Central memory CD4-positive, alpha-beta T cell (primary cell): ENCODE measurements at places on chromosomes 1 and 21.

DNA sequence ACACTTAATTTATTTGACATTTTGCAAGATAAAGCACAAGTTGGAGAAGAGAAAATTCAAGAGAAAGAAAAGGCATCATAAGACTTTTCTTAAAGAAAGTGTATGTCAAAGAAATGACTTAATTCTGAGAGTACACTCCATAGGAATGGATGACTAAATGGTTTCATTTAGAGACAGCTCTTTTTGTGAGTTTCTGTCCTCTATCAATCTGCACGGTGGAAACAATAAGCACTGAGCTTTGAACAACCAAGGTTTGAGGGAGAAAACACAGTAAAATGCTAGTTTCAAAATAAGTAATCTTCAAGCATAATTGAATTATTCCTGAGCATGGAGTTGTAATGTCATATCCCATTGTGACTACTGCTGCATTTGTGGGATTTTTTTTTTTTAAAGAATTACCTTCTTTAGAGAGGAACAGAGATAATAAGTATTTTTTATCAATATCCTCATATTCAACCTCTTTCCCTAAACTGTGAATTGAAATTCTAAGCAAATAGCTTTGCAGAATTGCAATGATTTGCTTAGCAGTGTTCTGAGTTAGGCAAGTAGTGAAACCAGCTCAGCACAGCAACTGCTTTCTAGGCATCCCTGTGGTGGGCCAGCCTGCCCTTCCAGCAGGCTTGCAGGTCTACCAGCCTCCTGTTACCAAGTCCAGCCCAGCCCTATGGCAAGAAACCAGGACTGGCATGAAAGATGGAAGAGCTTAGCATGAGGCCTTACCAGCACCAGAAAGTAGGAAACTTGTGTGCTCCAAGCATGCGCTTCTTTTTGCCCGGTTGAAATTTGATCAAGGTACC lies 38.2 kb downstream of the KCNJ6 start:
- DNase-seq = no peak

DNA sequence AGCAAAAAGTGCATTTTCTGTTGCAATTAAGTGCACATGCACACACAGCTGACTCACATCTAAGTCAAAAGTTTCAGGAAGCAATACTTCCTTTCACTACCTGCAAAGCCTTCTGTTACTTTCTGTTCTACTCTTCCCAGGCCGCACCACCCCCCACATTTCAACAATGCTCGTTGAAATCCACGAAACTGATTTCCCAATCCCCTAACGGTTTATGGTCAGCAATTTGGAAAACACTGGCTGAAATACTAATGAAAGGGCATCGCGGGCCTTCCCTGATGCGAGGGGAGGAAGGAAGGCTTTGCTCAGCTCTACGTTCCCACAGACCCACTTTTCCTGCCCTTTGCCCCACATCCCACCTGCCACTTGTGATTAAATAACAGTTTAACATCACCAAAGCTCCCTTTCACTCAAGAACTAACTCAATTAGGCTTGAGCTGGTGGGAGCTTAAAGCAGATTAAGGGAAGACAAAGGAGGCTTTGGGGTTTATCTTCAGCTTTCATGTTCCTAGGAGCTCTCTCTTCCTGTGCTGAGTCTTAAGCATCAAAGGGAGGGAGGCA lies 243.2 kb upstream of the RAB4A start:
- no peak for DNase-seq

DNA sequence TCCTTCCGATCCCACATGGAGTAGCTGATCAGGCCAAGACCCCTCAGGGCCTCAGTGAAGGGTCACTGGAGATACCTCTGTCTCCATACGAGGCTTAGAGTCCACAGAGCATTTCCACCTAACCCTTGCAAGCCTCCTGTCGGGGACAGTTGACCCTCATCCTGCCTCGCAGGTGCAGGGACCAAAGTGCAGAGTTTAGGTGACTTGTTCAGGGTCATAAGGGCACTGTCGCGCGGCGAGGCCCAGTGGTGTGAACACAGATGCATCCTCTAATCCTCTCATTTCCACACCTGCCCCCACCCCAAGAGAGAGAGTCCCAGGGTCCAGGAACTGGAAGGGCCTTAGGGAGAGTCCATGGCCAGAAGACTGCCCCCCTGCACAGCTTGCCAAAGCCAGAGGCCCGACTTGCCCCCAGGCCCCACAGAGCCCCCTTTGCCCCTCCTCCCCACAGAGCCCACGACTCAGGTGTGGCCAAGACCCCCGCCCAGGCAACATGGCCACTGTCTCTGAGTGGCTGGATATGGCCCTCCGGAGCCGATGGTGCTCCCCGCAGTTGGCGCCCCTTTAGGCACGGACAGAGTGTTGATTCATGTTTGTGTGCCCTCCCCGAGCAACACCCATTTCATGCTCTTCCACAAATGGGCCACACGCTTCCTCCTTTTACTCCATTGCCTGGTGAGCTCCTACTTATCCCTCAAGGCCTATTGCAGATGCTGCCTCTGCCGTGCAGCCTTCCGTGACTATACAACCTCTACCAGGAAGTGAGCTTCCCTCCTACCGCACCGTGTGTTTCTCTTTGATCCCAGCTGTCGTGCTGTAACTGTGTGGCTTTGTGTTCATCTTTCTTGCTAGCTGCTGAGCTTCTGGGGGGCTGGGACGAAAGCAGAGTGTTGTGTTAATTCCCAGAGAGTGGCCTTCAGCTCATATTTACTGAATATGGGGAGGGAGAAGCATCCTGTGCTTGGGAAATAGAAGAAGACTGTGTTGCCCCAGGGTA lies 1.7 kb downstream of the TRPM2 start:
- DNase-seq = no peak

DNA sequence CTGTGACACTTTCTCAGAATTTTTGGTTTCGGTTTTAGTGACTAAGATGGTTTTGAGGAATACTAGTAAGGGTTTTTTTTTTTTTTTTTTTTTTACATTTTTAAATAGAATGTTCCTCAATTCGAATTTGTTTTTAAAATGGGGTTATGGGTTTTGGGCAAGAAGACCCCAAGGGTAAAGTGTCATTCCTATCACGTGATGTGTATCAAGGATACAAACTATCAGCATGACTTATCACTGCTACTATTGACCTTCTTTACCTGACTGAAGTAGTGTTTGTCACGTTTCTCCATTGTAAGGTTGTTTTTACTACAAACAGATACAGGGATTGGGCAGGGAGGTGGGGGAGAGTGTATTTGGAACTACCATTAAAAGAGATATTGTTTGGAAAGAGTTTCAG lies 781.1 kb upstream of the ADGRL4 start:
- no peak for DNase-seq

DNA sequence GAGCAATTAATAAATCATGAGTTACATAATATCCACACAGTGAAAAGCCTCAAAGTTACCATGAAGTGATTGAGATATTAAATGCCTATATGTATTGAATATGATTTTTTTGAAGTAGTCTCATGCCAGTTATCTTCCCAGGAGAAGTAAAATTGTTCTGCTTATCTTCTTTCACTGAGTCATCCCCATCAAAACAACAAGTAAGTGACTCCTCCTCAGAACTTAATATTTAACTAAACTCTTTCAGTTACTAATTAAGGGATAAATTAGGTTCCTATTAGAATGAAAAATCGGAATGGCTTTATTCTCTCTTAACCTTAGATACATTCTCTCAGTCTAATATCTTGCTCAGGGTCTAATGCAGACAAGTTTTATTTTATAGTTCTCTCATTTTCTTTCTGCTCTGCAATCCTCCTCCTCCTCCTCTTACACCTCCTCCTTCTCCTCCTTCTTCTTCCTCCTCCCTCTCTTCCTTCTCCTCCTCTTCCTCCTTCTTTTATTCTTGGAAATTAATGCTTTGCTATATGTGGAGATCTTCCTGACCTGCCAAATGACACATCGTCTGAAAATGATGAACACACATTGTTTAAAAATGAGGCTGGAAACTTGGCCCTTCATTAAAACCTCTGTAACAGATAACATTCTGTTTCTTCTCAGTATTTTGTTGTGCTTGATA lies 110.9 kb downstream of the RUNX1 start:
- DNase-seq = no peak

DNA sequence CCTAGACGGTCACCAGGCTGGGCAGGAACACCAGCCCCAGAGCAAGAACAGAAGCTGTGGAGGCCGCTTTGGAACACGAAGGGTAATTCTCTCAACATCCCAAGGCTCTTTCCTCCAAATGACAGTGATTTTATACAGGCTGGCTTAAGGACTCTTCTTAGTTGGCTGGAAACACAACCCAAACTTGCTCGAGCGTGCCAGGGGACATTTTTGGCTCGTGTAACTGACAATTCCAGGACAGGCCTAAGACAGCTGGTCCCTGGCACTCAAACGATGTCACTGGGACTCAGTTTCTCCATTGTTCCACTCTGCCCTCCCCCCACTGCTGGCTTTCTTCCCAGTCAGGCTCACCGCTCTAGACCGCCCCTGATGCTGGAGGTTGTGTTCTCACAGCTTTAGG lies 164.7 kb downstream of the NPHP4 start:
- no peak for DNase-seq

DNA sequence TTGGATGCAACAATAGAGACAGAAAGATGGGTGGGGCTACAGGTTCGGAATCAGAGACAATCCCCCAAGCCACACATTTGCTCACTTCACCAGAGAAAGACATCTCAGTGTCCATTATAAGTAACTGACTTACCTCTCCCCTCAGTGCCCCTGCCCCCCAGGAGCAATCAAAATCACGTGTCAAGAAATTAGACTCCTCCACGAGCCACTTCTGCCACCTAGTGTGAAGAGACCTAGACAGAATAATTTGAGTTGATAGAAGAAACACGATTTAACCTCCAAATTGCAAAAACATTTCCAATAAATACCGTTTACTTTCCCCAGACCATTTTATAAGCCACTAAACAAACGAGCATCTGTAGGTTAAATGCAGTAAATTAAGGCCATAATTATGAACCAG lies 123.2 kb downstream of the SLC30A10 start:
- DNase-seq = no peak

DNA sequence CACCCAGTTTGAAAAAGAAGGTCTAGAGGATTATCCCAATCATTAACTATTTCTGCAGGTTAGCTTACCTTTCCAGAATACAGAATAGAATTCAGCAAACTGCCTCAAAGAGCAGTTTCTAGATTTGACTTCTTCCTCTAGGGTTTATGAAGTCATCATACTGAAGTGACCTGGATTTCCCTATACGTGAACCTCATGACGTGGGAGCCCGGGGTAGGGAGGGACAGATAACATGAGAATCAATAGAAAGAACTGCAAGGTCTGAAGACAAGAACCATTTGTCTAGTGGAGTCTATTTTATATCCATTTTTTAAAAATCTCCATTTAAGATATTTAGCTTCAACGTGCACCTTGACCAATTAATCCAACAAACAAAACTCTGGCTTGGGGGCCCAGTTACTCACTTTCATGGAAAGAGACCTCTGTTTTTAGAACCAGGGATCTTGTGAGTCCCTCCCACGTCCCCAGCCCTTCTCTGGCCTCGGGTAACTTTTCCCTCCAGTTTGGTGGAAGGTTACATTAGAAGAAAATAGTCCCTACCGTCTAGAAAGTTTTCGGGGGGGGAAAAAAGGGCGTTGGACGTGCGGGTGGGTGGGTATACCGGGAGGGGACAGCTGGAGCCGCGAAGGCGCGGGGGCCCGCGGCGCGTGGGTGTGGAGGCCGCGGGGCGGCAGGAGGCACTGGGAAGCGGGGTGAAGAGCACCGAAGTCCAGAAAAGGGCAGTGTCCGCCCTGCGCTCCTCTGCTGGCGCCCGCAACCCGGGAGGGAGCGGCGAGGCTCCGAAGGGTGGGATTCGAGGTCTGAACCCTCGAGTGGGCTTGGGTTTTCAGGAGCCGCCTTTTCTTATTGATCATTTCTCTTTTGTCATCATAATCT lies 13.8 kb upstream of the POGZ start:
- DNase-seq = peak; percentile 21

GRCh38 chr1:189859385-189859977 lies 618.2 kb downstream of the BRINP3 start:
- no peak for DNase-seq

DNA sequence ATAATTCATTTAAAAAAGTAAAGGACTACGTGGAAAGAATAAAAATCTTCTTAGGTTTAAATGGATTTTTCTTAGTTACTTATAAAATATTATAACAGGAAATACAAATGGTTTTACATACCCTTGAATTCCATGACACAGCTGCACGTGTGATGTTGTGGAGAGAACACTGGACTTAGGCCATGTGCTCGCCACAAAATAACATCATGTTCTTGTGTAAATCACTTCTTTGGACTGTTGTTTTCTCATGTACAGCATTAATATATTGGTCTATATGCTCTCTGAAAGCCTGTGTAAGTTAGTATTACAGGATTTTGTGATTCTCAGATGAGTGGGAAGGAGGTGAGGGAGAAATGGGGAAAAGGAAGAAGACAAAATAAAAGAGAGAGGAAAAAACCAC lies 228.2 kb downstream of the DNM3 start:
- DNase-seq = no peak

GRCh38 chr1:11198851-11199594 lies 9.9 kb downstream of the ANGPTL7 start:
- no peak for DNase-seq

DNA sequence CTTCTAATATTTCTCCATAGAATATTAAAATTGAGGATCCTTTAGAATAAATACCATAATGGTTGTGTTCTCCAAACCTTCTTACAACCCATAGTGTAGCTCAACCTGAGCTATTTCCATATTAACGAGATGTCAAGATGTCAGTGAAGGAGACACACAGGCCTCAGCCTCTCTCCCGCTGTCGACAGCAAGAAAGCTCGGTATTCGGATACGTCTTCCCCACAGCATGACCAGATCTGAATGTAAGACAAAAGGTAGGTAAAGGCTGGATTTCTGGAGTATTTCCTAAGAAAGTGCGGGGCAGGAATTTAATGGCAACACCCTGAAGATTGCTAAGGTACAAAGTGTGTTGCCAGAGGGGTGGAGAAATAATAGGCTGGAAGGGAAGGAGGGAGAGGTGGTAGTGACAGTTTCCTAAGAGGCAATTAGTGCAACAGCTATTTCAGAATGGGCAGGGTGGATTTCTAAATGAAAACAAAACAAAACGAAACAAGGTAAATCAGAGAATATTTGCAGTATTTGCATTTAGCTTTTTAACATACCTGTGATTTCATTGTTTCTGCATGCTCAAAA lies 1.7 kb downstream of the ADSS2 start:
- DNase-seq = no peak

DNA sequence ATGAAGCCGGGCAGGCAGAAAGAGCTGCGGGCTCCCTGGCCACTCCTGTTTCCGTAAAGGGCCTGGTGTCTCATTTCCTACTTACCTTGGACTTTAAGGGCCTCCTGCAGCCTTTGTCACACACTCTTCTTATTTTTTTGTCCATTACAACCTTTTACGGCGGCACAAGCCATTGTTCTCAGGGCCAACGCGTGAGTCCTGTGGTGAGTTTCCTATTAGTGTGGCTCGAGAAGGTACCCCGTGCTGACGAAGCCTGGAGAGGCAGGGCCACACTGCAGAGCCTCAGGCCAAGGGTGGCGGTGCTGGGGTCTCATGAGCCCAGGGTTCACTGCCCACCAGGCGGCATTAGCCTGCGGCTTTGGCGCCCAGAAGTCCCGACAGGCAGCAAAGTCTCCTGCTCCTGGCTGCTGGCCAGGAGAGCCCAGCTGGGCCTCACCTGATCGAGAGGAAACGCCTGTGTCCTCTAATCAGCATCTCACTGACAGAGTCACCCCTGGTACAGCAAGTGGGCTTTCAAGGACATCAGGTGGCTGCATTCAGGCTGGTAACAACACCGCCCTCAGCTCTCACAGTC lies 62.0 kb downstream of the SIK1 start:
- DNase-seq = no peak
